MG63 (cell line): ENCODE measurements at places on chromosomes 13 and 19.
A peak's percentile ranks its signal among the peaks of the same experiment; 100 is the strongest.

- peak; percentile 10 for DNase-seq
Measured at GRCh38 chr13:20231839-20232555, at the start of gene GJB6. GJB6 (minus strand) TSS chr13:20232319; CDS start chr13:20223480, 8,839 bp downstream.

DNA sequence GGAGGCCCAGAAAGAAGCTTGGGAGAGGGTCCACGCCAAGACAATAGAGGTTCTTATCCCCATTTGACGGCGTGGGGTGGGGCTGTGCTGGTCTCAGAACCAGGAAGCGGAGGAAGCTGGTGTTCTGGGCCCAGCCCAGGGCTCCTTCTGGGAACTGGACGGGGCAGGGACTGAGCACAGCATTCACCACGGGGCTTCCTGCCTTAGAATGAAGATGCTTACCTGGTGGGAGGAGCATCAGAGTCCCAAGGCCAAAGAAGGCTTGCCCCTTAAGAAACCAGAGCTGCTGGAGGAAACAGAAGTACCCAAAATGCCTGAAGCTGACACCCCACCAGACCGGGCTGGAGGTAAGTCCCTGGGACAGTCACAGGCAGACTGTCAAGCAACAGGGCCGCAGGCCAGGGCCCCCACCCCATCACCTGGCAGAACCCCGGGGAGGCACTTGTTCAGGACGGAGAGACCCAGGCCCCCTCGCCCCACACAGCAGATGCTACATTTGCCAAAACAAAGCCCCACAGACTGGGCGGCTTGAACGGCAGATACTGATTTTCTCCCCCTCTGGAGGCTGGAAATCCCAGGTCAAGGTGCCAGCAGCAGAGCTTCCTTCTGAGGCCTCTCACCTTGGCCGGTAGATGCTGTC is 17.8 kb upstream of the IGLON5 start:
- no peak for DNase-seq

DNA sequence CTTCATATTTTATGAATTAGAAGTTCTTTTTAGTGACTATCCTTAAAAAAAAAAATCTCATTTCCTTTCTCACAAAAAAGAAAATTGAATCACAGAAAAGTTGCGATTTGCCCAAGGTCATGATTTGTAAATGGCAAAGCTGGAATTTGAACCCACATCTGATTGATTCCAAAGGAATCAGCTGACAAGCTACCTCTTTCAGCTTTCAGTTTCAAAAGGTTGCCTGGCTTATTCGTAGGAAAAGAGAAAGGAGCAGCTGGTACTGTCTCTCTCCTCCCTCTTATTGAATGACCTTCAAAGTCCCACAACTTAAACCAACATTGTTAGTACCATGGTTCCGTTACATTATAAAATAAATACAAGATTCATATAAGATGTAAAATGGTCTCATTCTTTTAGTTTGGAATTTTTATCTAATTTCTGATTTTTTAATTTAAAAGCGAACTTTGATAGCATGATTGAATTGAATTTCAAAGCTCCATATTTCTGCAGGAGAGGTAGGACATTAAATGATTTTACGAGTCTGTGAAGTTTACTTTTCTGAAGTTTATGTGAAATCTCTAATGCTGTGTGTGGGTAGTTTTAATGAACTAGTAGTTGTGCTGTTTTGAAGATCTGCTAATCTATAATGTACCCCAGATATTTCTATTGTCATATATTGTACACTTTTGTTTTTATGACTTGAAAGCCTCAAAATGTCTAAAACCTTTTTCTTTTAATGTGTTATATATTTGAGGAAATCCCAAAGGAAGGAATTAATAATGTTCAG is 18.5 kb upstream of the KCTD4 start:
- DNase-seq, result no peak

GRCh38 chr13:70729369-70729768 is 621.1 kb upstream of the KLHL1 start:
- no peak for DNase-seq

- peak; percentile 35 for DNase-seq
Measured at GRCh38 chr13:113783966-113784644, 25.1 kb downstream of the TMEM255B start.

- no peak for DNase-seq
Measured at GRCh38 chr13:33743438-33744368, 74.2 kb upstream of the RFC3 start.

GRCh38 chr19:50659318-50660087 is 10.3 kb downstream of the C19orf81 start:
- DNase-seq, result no peak

DNA sequence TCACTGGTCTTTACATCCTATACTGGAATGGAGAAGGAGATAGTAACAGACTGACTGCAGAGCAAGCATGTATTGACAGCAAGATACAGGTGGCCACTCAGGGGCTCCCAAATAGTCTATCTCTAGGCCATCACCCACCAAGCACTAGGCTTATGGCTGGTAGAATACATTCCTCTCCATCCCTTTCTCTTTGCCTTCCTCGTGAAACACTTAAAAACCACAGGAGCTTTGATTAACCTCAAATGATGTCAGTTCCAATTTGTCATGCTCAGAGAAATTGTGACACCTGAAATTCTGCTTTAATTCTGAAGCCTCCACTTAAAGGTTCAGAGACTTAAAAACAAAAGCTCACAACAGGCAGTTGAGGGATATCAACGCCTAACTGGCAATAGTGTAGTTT is 17.2 kb downstream of the ENOX1 start:
- no peak for DNase-seq

- no peak for DNase-seq
Measured at GRCh38 chr19:17370026-17370587, 7.0 kb downstream of the PLVAP start.

- no peak for DNase-seq
Measured at GRCh38 chr19:47284324-47284899, 9.7 kb downstream of the INAFM1 start.

DNA sequence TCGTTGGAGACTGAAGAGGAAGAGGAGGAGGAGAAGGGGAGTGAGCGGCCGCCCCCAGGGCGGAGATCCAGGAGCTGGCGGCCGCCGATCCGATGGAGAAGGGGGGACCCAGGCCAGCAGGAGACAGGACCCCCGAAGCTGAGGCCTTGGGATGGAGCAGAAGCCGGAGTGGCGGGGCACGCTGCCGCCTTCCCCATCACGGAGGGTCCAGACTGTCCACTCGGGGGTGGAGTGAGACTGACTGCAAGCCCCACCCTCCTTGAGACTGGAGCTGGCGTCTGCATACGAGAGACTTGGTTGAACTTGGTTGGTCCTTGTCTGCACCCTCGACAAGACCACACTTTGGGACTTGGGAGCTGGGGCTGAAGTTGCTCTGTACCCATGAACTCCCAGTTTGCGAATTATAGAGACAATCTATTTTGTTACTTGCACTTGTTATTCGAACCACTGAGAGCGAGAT is 1.8 kb downstream of the GADD45B start:
- DNase-seq, result peak; percentile 32

DNA sequence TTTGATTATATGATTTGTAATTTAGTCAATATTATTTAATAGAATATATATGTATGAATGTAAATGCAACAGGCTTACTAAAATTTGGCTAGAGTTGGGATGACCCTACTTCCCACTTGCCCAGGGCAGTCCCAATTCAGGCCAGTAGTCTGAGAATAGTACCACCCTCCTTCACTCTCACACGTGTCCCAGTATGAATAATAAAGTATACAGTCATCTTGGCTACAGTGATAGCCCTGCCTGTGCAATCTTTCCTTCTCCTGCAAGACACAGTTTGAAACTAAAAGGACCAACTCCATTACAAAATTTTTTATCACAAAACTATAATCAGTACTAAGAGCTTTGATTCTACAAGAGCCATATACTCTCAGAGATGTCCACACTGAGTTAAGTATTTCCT is 76.2 kb downstream of the SACS start:
- DNase-seq, result no peak

DNA sequence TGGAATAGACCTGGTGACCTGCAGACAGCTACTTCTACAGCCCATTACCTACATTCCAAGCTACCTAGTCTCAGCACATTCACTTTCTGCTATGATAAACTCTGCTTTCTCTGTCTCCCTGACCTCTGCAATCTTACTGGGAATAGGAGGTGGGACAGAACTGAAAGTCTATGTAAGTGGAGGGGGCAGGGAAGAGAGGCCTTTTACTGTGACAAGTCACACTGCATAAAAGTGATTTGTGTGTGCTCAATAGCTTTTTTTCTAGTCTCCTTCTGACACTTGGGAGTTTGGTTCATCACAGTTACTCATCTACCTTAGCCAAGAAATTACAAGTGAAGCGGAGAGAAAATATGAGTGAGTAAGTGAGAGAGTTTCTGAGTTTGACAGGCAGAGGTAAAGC is 322.4 kb downstream of the OLFM4 start:
- DNase-seq, result no peak

GRCh38 chr13:112064222-112064621 is 2.7 kb upstream of the SOX1 start:
- no peak for DNase-seq

GRCh38 chr19:31770223-31770622 is 421.0 kb upstream of the TSHZ3 start:
- DNase-seq, result no peak

DNA sequence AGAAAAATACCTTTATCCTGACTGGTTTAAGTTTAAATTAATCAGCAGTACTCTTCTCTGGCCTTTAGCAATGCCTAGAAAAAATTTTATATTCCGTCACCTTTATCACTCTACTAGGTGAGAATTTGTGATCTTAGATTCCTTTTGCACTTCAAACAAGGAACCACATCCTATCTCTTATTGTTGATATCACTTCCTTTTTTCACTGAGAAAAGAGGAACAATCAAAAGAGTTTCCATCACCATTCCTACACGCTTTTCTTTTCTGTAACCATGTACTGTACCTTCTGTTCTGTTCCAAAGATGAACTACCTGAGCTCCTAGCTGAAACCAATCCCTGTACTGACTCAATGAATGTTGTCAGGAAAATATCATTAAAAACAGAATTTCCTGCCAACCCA is 1379.0 kb upstream of the MIR17HG start:
- no peak for DNase-seq

GRCh38 chr13:80217614-80218456 is 123.1 kb downstream of the SPRY2 start:
- no peak for DNase-seq

DNA sequence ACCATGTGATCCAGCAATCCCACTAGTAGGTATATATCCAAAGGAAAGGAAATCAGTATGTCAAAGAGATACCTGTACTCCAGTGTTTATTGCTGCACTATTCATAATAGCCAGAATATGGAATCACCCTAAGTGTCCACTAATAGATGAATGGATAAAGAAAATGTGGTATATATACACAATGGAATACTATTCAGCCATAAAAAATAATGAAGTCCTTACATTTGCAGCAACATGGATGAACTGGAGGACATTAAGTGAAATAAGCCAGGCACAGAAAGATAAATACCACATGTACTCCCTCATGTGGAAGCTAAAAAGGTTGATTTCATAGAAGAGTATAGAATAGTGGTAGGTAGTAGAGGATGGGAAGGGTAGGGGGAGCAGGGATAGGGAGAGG is 23.5 kb downstream of the BORA start:
- DNase-seq, result no peak

DNA sequence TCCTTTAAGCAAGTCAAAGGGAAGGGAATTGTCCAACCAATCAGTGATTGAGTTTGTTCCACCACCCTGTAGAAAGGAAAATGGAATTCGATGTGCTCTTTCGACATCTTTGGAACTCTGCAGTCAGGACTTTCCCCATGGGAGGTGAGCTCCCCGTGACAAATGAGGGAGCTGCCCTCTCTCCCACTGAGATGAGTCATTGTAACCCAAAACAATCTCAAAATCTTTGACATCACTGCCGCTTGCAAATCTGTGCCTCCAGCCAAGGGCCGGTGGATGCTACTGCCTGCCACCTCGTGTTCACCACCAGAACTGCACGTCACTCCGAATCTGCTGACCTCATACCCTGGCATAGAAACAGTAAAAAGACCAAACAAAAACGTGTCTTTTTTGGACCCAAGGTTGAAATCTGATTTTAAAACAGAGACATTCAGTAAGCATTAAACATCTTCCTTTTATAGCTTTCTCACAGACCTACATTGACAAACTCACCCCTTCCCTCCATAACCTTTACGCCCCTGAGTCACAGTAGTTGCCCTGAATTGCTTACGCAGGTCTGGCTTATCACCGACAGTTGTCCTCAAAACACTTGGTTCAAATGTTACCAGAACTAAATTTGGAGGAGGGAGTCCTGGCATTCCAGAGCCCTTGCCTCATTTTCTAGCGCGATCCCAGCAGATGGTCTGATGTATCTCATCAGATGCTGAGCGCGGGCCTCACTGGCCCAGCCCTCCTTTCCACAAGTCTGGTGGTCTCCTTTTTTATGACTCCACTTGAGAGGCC is 105.2 kb downstream of the COL4A2 start:
- DNase-seq, result peak; percentile 84

GRCh38 chr19:34794066-34794960 is 21.3 kb upstream of the ZNF599 start:
- DNase-seq, result no peak

- no peak for DNase-seq
Measured at GRCh38 chr19:57083711-57084110, 36.1 kb upstream of the USP29 start.

- no peak for DNase-seq
Measured at GRCh38 chr19:51417810-51418157, 342 bp upstream of the SIGLEC10 start.

GRCh38 chr13:36310417-36311108 is 12.9 kb upstream of the CCDC169 start:
- DNase-seq, result no peak

DNA sequence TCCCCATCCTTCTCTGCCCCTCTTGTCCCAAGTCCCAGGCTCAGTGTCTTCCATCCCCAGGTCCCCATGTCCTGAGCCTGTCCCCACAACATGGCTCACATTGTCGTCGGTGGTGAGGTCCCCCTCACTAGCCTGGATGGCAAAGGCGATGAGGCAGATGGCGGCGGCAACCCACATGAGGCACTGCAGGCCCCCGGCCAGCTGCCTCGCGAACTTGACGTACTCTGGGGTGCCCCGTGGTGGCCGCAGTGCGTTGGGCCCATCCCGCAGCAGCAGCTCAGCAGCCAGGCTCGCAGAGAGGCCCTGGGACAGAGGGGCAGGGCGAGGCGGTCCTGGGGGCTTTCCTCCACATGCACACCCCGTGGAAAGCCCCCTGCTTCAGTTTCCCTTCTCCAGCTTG is 1.1 kb downstream of the ATP4A start:
- no peak for DNase-seq

GRCh38 chr19:37309834-37310575 is 60.9 kb upstream of the ZNF527 start:
- no peak for DNase-seq

- no peak for DNase-seq
Measured at GRCh38 chr13:110759710-110760109, 46.2 kb downstream of the ING1 start.

DNA sequence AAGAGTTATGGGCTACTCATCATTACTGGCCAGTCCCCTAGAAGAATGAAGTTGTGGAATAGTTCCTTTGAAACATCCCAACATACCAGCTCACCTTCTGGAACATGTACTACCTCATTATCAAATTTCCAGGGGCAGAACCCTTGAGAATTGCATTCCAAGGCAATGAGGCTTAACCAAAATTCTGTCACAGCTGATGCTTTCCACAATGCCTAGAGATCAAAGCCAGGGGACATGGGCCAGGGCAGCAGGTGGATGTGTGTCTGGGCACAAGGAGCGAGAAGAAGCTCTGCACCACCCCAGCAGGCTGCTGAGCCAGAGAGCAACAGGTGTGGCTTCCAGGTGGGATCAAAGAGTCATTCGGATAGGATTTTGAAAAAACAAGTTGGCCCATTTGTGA is 362.1 kb downstream of the EFNB2 start:
- no peak for DNase-seq
